ENCODE measurements at places on chromosomes 1 and 21.

DNA sequence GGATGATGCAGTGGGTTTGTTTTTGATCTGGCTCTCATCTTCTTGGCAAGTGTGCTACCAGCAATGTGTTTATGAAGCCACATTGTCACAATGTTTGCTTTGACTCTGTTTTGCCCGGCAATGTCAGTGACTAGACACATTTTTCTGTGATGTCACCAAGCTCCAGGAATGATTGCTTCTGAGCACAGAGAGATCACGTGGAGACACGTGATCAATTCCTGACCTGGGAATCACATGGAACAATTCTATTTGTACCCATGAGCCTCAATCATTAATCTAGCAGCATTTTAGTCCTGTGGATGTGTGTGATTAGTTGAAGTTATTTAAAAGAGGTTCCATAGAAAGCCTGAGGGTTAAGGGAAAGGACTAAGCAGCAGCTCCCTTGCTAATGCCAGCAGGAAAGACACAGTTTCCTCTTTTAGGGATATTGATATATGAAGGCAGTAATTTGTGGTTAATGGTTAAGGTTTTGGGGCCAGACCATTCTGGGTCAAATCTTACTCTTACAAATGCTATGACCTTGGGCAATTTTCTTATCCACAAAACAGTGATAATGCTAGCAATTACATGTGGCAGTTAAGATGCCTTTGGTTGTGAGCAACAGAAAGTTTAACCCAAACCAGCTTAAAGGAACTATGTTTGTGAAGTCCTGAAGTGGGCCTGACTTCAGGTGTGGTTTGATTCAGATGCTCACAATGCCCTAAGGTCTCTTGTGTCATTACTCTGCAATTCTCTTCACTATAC lies 59.0 kb downstream of the FASLG start:
- DNase-seq, result no peak

- DNase-seq, result no peak
Measured at GRCh38 chr1:58211869-58212268, 334.7 kb downstream of the OMA1 start.

DNA sequence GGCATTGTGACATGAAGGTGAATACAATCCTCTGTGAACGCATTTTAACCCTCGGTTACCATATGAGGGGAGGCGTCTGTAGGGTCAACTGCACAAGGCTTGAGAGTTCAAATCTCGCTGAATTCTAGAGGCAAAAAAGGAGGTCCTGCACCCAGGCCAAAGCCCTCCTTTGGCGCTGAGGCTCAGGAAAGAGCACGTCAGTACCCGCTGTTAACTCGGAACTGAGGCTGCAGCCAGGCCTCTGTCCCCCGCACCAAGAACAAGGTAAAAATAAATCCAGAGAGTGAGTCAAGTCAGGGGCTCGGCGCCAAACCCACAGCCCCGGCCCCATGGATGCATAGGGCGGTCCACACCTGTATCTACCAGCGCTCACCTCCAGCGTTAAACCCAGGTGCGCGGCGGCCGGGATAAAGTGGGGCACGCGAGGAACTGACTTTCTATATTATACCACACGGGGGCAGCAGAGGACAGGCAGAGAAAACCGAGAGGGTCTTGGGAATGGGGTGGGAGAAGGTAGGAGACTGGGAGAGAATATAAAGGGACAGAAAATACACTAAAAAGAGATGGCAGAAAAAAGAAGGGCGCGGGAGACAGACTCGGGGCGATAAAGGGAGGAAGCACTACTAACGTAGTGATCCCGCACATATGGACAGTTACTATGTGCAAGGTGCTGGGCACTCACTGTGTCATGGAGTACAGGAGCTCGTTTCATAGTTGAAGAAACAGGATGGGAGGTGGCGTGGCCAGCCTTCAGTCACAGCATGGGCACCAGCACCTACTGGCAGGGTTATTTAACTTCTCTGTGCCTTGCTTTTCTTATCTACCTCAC lies 54.9 kb downstream of the DMRTA2 start:
- no peak for DNase-seq

GRCh38 chr1:228152097-228152917 lies 2.6 kb downstream of the GJC2 start:
- no peak for DNase-seq

DNA sequence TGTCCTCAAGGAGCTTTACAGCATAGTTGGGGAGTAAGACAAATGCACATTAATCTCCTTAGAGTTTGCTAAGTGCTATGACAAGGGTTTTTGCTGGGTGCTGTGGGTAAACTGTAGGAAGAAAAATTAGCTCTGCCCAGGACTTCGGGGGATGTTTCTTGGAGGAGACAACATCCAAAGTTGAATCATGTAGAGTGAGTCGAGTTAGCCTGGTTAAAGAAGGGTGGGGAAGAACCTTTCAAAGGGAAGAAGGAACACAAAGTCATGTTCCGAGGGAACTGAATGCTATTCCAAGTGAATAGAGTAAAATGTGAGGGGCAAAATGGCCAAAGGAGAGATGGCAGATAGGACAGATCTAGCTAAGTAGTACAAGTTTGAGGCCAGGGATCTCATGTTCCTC lies 17.1 kb downstream of the SPRTN start:
- DNase-seq, result no peak

GRCh38 chr1:60569189-60569588 lies 495.6 kb upstream of the C1orf87 start:
- DNase-seq, result no peak

DNA sequence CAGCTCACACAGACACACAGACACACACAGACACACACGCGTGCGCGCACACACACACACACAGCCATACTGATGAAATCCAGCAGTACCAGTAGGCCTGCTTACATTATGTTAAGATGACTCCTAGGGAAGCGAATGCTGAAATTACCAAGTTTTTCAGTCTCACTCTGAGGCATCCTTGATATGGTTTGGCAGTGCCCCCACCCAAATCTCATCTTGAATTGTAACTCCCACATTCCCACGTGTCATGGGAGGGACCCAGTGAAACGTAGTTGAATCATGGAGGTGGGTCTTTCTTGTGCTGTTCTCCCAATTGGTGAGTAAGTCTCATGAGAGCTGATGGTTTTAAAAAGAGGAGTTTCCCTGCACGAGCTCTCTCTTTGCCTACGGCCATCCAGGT lies 64.1 kb downstream of the TIAM1 start:
- no peak for DNase-seq

DNA sequence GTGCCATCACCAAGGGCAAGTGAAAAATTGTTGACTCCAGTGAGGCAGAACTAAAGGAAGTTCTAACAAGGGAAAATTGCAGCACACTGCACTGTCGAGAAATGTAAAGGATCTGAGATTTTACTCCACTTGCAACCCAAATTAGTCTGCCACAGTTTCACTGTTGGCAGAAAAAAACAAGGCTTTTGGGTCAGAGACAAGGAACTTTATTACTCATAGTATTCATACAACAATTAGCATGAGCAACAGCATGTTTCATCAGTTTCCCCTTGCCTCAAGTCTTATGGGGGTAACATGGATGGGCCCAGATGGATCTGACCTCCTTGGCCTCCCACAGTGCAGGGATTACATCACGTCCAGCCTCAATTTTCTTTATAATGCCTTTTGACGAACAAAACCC lies 125.3 kb downstream of the LTN1 start:
- no peak for DNase-seq

GRCh38 chr1:204672482-204673121 lies 12.9 kb downstream of the LRRN2 start:
- no peak for DNase-seq

GRCh38 chr1:76330991-76331603 lies 256.6 kb downstream of the ST6GALNAC3 start:
- peak; percentile 6 for DNase-seq

DNA sequence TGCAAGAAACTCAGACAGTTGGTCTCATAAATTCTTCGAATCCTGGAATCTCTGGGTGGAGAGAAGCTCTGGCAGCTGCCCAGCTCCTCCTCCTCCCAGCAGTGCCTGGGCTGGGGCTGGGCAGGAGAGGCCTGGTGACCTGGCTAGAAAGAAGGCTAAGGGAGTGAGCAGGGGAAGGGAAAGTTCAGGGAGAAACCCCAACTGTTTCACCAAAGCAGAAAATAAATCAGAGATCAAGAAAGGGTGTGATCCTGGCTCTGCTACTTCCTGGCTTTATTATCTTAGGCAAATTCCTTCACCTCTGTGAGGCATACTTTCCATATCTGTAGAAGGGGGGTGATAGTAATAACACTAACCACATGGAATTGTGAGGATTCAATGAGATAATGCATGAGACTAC lies 8.8 kb upstream of the COL16A1 start:
- DNase-seq, result peak; percentile 86

- DNase-seq, result no peak
Measured at GRCh38 chr1:47219590-47220220, 12.3 kb downstream of the TAL1 start.

- no peak for DNase-seq
Measured at GRCh38 chr1:30305519-30305918, 417.9 kb downstream of the MATN1 start.

- no peak for DNase-seq
Measured at GRCh38 chr21:23131177-23131576, 2133.0 kb downstream of the NCAM2 start.

DNA sequence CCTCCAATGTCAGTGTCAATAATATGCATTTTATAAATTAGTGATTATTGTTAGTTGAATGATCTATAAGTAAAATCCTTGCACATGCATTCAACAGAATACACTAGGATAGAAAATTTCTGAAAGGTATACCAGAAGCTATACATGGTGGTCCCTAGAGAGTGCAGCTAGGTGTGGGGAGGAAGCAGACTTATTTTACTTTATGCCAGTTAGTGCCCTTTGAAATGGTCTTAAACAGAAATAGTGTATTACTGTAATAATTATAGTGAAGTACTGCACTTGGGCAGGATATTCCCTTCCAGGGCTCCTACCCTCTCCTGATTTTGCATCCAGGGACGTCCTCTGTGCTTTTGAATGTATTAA lies 23.2 kb upstream of the WDR26 start:
- no peak for DNase-seq

DNA sequence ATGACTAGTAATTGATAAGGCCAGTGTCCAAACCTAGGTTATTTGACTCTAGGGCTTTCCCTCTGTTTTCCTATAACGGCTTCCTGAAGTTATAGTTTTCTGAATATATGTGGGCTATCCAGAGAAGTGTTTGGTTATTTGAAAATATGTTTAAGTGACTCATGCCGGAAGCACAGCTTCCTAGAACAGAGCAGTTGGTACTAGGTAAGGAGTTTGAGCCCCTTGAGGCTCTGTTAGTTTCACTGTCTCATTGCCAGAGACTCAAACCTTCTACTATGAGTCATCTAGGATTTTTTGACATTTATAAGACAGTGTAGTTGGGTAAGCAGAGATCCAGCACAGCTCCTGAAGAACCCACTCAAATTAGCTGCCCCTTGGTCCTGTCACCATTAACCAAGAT lies 27.1 kb upstream of the LEPR start:
- no peak for DNase-seq

DNA sequence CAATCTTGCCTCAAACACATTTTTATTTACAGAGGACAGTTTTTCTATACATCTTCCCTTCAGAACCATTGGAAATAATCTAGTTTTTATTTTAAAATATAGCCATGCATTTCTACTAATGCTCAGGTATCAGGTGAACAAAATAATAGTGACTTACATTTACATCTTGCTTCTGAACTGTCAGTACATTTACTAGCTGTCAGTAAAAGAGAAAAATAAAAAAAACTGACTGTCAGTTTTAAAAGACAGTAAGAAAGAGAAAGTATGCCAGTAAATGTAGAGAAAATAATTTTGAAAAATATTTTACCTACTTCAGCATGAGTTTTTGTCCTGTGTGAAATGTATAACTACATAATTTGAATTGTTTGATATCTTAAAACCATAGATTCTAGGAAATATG lies 33.5 kb downstream of the USH2A start:
- no peak for DNase-seq

DNA sequence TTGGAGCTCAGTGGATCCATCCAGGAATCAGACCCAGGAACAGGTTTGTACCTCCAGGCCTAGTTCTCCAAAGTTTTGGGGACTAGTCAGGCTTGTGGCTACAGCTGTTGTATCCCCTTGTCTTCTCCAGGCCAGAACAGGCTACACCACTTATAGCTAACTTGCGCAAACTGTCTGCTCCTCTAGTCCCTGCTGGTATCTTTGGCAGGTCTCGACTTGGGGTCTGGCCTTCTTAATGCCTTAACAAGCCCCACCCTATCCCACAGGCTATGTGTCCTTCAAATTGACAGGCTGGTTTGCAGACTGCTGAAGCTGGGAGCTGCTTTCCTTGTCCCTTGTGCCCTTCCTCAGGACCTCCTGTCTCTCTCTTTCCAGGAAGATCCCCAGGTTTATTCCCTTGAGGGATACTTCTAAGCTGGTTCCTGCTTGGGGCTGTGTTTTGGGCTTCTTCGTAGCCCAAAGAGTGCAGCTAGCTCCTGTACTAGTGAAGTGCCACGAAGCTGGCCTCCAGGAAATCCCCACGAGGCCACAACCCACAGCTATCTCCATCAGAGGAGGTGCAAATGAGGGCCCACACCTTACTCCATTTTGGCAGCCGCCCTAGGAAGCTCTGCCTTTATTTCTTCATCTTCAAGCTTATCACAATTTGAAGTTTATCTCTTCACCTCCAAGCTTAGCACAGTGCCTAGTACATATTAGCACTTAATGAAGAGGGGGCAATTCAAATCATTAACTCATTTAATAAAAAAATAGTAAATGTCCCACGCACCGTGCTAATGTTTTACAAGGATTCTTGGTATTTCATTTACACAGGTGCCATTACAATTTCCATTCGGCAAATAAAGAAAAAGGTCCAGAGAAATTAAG lies 683 bp upstream of the DMAP1 start:
- no peak for DNase-seq

- DNase-seq, result no peak
Measured at GRCh38 chr21:36791695-36792470, 93.0 kb downstream of the SIM2 start.

DNA sequence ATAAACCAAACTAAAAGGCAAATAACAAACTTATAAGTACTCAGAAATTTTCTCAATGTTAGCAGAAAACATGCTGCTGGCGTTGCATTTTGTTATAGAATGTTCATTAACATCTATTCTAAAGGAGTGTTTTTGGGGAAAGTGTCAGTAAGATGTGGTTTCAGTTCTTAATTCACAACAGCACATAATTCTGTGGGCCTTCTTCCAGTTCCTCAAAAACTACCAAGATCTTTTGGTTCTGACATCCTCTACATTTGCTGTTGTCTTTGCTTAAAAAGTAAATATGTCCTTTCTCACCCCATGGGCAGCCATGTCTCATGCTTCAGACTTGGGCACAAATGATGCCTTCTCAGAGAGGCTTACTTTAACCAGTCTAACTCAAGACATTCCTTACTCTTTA lies 152.5 kb downstream of the CDC7 start:
- DNase-seq, result no peak

GRCh38 chr1:55428944-55429931 lies 214.1 kb upstream of the USP24 start:
- no peak for DNase-seq

DNA sequence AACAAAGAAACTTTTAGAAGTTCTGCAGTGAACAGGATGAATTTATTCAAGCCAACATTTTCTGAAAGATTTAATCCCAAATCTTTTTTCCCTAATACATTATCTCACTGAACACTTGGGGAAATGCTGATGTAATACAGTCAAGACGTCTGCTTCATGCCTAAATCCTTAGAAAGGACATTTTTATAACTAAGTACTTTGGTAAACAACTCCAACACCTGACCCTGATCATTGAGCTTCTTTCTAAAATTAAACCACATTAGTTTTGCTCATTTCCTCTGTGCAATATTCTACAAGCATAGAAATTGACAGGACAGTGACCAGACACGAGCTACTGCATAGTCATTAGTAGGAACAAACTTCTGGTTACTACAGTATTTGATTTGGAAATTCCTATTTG lies 183.5 kb downstream of the TPR start:
- no peak for DNase-seq
